ENCODE measurements at places on chromosomes 7 and 10.

DNA sequence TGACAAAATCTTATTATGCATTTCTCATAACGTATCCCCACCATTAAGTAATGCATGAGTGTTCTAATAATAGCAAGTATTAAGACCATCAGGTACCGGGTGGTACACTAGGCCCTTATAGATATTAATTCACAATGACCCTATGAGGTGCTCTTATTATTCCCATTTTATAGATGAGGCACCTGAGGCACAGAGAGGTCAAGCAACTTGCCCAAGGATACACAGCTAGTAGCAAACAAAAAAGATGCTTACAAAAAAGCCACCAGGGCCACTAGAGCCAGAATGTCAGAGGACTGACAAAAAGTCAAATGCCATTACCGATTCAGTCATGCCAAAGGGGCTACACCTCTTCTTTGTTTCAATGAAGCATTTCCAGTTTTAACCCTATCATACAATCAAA is 5.9 kb downstream of the RSU1 start:
- H3K27ac ChIP-seq: no peak overlapping the region
- no peak overlapping the region for H3K4me3 ChIP-seq
- no peaks in the 10 kb centered on the region for H3K4me1 ChIP-seq
- DNase-seq: no peak
- no peaks in the 10 kb centered on the region for H3K36me3 ChIP-seq
- no peaks in the 10 kb centered on the region for H3K27me3 ChIP-seq

DNA sequence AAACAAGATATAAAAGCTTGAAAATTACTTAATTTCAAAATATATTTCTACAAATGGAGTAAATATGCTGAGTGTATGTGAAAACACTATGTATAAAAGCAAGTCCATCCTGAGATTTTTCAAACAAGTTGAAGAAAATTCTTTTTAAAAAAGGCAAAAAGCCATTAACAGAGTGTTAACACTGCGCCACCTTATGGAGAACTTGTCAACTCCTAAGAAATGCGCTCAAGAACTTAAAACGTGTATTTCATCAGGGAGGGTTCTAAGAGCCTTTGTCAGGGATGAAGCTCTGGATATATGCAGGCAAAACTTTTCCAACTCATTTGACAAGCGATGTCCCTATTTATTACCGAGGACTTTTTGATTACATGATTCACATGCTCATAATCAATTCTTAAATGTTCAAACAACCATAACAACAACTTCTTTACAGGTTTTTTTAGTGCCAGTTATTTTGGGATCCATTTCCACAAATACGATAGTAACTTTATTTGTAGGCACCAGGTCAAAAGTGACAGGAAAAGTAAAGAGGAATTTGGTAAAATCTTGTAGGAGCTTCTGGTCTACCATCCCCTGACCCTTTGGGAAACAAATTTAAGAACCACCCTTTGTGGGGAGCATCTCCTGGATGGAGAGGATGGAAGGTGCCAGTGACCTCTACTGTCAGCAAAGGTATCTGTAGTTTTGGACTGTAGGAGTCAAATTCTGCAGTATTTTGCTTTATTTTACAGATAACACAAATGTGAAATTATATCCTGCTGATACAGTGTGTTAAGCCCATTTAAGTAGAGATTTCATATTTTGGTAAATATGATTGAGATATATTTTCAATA is 23.2 kb downstream of the CALCR start:
- H3K36me3 ChIP-seq: no peaks in the 10 kb centered on the region
- no peaks in the 10 kb centered on the region for H3K4me1 ChIP-seq
- no peak overlapping the region for H3K4me3 ChIP-seq

DNA sequence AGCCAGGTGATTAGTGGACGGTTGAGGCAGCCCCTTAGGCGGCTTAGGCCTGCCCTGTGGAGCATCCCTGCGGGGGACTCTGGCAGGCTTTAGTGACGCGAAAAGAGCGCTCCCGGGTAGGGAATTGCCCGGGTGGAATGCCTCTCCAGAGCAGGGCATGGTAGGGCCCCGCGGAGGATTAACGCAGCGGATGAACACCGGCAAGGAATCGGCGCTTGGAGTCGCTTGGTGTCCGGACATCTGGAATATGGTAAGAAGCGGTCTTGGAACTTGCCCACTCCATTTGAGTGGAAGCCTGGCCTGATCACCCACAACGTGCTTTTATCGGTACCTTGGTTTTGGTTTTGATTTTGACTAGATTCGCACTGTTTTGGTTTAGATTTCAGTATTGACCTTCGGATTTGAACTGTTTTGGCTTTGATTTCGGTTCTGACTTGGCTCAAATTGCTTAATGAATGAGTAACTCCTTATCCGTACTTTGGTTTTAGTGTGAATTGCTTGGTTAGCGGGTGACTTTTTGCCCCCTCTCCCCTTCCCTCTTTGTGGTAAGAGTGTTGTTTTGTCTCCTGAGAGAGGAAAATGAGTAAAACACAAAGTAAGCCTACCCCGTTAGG is 24.2 kb upstream of the CHST3 start:
- H3K36me3 ChIP-seq: no peaks in the 10 kb centered on the region
- H3K27ac ChIP-seq: peak overlapping the region; percentile 53
- H3K4me3 ChIP-seq: peak overlapping the region; percentile 11
- DNase-seq: peak; percentile 44

DNA sequence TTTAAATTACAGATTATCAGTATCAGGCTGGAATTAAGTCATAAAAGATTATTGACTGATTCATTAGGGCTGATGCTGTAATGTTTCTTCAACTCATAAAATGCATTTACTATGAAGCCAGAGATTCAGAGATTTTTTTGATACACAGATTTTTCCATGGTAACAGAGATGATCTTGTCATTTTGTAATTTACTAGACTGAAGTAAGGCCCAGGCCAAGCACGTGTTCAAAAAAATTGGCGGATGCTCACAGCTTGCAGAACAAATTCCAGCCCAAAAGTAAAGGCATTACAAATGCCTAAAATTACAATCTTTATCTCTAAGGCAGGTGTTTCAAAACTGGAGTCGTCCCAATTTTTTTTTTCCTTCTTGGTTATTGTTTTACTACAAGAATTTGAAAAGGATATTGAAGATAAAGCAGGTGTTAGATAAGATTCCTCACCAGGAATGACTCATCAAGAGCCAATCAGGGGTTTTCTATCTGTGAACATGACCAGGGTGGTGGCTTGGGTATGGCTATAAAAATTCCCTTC is 78.4 kb upstream of the MEOX2 start:
- H3K36me3 ChIP-seq: no peaks in the 10 kb centered on the region
- DNase-seq: no peak
- no peak overlapping the region for H3K27ac ChIP-seq
- no peak overlapping the region for H3K4me3 ChIP-seq
- no peaks in the 10 kb centered on the region for H3K4me1 ChIP-seq
- H3K27me3 ChIP-seq: no peaks in the 10 kb centered on the region

GRCh38 chr10:33365301-33365700 is 30.8 kb upstream of the NRP1 start:
- no peaks in the 10 kb centered on the region for H3K4me1 ChIP-seq
- H3K27ac ChIP-seq: no peak overlapping the region
- H3K4me3 ChIP-seq: no peak overlapping the region
- no peak for DNase-seq

DNA sequence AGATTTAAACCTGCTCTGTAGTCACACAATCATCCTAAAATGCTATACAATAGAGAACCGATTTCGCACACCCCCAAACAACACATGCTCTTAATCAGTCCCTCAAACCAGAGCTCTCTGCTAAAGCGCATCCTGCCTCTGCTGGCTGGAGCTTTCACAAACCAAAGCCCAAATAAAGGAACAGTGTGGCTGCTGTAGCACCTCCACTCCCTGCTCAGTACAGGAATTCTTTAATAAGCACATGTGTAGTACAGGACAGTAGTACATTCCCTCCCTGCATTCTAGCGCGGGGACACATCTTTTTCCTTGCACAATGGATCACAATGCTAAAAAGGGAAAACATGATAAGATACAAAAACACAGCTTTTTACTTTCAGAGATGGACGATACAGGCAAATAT is 684.6 kb downstream of the MAGI2 start:
- no peaks in the 10 kb centered on the region for H3K4me1 ChIP-seq
- no peaks in the 10 kb centered on the region for H3K27me3 ChIP-seq
- H3K36me3 ChIP-seq: no peaks in the 10 kb centered on the region
- no peak overlapping the region for H3K4me3 ChIP-seq
- H3K27ac ChIP-seq: no peak overlapping the region

- H3K27me3 ChIP-seq: no peaks in the 10 kb centered on the region
- no peaks in the 10 kb centered on the region for H3K4me1 ChIP-seq
- no peak overlapping the region for H3K27ac ChIP-seq
- no peak for DNase-seq
- H3K36me3 ChIP-seq: no peaks in the 10 kb centered on the region
Observed at GRCh38 chr7:108020585-108020984, 17.6 kb upstream of the LAMB1 start.

- DNase-seq: no peak
- H3K4me3 ChIP-seq: no peak overlapping the region
- no peak overlapping the region for H3K27ac ChIP-seq
- no peaks in the 10 kb centered on the region for H3K36me3 ChIP-seq
Observed at GRCh38 chr10:118392761-118393160, 50.6 kb upstream of the FAM204A start.

DNA sequence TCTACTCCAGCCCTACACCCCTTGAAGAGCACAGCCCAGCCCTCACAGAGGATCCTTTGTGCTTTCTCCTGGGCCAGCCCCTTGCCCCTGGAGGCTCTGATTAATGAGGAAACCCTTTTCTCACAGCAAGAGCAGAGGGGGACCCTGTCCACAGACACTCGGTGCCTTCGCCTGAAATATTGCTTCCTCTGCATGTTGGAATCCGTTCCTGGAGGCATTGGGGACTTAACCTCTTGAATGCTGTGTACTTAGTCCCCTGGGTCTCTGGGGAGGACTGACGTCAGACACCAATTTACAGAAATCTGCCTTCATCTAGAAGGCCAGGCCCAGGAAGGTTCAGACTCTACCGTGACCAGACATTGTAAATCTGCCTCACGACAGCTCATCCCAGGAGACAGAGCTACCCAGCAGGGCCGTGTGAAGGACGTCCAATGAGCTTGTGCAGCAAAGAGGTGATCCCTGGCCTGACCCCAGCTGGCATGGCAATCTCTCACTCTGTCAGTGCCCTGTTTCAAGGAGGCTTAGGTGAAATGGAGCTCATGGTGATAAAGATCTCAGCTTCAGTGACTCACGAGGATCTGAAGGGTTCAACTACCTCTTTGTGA is 8.1 kb upstream of the TMEM72 start:
- H3K36me3 ChIP-seq: no peaks in the 10 kb centered on the region
- no peak overlapping the region for H3K4me3 ChIP-seq
- no peaks in the 10 kb centered on the region for H3K27me3 ChIP-seq
- DNase-seq: no peak
- H3K4me1 ChIP-seq: no peaks in the 10 kb centered on the region

GRCh38 chr10:102994531-102995295 is 76.6 kb downstream of the CNNM2 start:
- H3K36me3 ChIP-seq: no peaks in the 10 kb centered on the region
- no peak for DNase-seq
- no peak overlapping the region for H3K4me3 ChIP-seq
- H3K27ac ChIP-seq: no peak overlapping the region
- H3K27me3 ChIP-seq: no peaks in the 10 kb centered on the region

DNA sequence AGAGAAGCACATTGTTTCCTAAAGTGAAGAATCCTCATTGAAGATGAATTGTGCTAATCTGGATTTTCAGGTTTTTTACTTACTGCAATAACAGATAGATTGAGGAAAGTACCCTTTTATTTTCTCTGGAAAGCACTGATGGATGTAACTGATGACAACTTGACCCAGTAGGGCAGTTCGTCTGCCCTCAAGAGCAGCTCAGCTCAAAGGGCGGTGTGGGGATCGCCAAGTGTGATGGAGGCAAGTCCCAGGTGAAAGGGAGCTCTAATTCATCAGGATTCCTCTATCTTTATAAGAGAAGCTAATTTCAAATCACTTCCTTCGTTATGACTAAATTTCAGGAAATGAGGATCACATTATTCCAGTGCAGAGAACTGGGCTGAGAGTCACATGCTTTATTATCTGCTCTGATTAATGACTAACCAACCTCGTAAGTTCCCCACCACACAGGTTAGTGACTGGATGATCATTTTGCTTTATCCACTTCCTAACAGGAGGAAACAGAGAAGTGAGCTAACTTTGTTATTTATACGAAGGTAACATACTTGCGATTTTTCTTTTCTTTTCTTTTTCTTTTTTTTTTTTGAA is 98.8 kb downstream of the PFKFB3 start:
- peak overlapping the region; percentile 11 for H3K27ac ChIP-seq
- H3K4me3 ChIP-seq: no peak overlapping the region
- H3K27me3 ChIP-seq: no peaks in the 10 kb centered on the region

DNA sequence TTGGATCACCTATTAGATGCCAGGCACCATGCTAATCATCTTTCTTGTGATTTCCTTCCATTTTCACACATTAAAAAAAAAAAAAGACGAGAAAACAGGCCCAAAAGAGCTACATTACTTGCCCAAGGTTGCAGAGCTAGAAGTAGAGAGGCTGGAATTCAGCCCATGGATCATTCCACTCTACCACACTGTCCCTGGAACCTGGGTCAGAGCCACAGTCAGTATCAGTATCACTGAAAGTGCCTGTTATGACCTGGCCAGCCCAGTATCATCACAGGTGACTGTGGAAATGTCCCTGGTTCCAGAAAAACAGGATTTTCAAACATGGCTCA is 3.3 kb upstream of the FLNC start:
- H3K27ac ChIP-seq: no peak overlapping the region
- H3K36me3 ChIP-seq: no peaks in the 10 kb centered on the region
- H3K4me1 ChIP-seq: no peaks in the 10 kb centered on the region
- H3K27me3 ChIP-seq: peaks cover 11% of the 10 kb centered on the region

GRCh38 chr10:48194830-48195229 is 79.7 kb downstream of the FRMPD2 start:
- no peak for DNase-seq
- no peak overlapping the region for H3K4me3 ChIP-seq
- H3K27me3 ChIP-seq: no peaks in the 10 kb centered on the region
- H3K4me1 ChIP-seq: no peaks in the 10 kb centered on the region
- H3K36me3 ChIP-seq: no peaks in the 10 kb centered on the region

GRCh38 chr10:3292636-3293035 is 120.1 kb upstream of the PITRM1 start:
- no peaks in the 10 kb centered on the region for H3K36me3 ChIP-seq
- DNase-seq: no peak
- H3K4me3 ChIP-seq: no peak overlapping the region
- H3K27me3 ChIP-seq: no peaks in the 10 kb centered on the region

Data from right lobe of liver (tissue), 6 donors.